ENCODE measurements at places on chromosomes 16 and 17.

DNA sequence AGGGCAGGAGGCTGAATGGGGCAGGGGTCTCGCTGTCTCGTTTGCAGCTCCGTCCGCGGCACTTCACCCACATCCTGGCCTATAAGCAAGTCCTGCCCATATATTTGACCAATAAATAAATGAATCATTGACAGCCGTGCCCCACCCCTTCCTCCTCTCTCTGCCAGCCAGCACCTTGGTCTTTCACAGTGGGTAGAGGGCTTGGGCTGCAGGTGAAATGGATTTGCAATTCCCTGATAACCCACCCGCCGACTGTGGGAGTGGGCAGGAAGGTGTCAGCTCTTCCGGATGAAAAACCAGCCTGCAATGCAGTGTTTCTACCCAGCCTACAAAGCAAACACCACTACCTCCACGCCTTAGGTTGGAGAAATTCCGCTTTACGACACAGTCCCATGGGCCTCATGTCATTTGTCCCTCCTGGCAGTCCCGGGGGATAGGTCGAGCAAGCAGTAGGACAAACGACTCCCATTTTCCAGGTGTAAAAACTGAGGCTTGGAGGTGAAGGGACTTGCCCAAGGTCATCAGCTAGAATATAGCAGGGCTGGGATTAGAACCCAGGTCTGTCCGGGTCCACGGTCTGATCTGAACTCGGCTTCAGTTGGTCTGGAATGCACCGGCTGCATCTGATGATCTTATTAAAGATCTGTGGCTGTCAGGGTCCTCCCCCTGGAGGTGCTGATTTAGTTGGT lies 79.0 kb downstream of the ABCC1 start:
- no peak for DNase-seq

GRCh38 chr17:76427501-76428231 lies 25.3 kb downstream of the UBE2O start:
- no peak for DNase-seq

GRCh38 chr17:31586946-31587345 lies 195.5 kb downstream of the RAB11FIP4 start:
- no peak for DNase-seq

DNA sequence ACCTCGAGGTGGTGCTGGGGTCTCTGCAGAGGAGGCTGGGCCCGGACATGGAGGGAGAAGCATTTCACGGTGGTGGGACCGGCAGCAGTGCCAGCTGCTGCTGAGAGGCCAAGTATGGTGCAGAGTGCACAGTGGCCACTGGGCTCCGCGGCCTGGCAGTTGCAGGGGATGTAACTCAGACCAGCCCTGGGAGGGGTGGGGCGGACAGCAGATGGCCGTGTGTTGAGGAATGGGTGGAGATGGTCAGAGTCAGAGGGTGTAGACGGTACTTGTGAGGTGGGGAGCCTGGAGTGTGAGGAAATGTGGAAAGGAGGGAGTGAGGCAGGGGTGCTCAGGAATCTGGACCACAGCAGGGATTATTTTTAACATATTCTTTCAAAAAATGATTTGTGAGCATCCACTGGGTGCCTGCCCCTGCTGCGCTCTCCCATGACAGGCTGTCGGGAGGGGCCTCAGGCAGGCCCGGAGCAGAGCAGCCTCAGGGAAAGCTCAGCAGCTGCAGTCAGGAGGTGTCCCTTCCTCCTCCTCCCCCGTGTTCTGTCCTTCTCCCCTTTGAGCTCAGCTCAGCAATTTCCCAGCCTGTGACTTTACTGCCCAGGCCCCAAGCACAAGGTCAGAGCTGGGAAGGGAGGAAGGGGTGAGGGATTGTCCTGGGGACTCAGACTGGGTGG lies 113.1 kb downstream of the RAP1GAP2 start:
- DNase-seq, result no peak

DNA sequence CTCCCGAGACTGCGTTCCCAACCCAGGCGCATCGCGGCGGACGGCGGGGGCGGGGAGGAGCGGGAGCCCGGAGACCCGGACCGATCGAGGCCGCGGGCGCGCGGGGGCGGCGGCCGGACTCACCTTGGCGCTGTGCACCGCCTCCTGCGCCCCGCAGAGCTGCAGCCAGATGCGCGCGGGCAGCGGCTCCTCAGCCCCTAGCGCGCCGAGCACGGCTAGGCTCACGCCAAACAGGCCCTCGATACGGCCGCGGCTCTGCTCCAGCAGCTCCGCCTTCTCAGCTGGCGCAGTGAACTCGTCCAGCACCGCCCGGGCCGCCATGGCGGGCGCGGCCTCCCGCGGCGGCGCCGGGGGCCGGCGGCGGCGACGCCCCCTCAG lies 339 bp downstream of the N4BP1 start:
- no peak for DNase-seq

DNA sequence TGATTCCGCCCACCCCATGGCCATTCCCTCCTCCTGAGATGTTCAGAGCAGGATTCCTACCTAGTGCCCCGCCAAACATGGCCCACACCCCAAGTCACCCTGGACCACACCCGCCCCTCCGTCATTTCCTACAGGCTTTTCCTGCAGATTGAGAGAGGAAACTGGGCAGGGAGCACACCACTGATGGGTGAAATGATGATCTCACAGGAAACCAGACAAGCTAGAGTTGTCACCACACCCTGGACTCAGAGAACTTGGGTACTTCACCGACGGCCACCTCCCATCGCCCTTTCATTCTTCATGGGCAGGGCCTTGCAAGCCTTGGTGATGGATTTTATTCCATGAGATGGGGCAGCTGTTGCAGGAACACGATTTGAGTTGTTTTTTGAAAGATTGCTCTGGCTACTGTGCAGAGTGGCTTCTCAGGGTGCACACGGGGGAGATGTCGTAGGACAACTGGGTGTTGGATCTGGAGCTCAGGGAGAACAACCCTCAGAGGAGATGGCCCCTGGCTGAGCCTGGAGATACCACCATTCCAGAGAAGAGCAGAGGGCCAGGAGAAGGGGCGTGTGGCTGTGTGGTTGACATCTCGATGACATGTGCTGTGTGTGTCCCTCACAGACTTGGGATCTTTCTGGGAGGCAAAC lies 7.4 kb upstream of the B9D1 start:
- no peak for DNase-seq

DNA sequence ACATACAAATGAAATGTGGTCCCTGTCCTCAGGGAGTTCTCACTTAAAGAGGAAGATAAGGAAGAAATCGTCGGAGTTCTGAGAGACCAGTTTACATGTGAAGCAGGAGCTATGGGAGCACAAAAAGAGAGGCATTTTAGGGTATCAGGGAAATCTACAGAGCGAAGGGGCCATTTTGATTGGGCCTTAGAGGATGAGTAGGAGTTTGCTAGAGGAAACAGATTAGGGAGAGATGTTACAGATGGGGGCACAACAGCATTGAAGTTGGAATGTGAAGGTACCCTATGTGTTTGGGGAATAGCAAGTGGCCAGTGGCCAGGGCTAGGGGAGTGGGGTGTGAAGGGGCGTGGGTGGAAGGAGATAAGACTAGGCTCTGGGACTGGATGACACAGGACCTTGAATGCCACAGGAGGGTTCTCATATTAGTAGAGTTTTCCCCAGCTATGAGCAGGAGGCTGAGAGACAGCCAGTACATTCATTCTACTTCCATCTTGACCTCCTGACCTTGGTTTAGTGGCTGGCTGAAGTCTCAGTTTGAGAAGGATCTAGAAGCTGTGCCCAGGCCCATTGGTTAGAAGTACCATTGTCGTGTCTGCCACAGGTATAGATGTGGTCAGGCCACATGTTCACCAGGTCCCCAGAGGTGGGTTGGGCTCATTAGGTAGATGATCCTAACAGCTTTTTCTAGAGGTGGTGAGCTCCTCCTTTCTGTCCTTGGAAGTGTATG lies 34.8 kb downstream of the CPNE2 start:
- DNase-seq, result no peak

- DNase-seq, result no peak
Measured at GRCh38 chr17:19730843-19731242, 14.5 kb upstream of the SLC47A2 start.

DNA sequence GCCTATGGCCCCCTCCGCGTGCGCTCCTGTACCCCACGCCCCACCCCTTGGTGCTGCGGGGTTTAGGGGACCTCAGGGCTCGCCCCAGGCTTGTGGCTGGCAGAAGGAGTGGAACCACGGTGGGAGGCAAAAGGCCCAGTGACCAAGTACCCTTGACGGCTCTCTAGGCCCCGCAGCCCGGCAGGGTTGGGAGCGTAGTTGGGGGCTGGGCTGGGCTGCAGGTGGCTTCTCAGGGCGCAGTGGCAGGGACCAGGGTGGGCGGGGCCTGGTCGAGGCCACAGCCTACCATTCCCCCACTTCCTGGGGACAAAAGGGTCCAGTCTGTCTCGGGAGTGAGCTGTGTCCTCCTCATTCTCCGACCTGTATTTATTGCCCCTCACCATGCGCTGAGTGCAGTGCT lies 124.9 kb downstream of the RBFOX3 start:
- DNase-seq, result no peak

GRCh38 chr16:82146556-82146955 lies 23.5 kb downstream of the MPHOSPH6 start:
- no peak for DNase-seq

GRCh38 chr16:57889960-57890751 lies 80.8 kb downstream of the CNGB1 start:
- no peak for DNase-seq

GRCh38 chr16:2968738-2969544 lies at the start of gene PAQR4:
Gene PAQR4, plus strand, starts transcription at chr16:2969348. Its CDS starts 327 bp downstream, at chr16:2969675.
- DNase-seq, result no peak

DNA sequence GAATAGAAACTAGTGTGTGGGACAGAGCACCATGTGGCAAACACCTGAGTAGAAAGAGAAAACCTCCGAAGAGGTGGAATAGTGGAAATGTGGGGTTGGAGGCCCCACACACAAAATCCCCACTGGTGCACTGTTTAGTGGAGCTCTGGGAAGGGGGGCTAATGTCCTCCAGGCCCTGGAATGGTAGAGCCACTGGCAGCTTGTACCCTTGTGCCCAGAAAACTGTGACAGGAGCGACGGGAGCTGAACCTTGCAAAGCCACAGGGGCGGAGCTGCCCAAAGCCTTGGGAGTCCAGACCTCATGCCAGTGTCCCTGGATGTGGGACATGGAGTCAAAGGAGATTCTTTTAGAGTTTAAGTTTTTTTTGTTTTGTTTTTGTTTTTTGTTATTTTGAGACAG lies 50.6 kb downstream of the RNF112 start:
- no peak for DNase-seq

GRCh38 chr16:68961778-68962402 lies 118.6 kb downstream of the TANGO6 start:
- no peak for DNase-seq

DNA sequence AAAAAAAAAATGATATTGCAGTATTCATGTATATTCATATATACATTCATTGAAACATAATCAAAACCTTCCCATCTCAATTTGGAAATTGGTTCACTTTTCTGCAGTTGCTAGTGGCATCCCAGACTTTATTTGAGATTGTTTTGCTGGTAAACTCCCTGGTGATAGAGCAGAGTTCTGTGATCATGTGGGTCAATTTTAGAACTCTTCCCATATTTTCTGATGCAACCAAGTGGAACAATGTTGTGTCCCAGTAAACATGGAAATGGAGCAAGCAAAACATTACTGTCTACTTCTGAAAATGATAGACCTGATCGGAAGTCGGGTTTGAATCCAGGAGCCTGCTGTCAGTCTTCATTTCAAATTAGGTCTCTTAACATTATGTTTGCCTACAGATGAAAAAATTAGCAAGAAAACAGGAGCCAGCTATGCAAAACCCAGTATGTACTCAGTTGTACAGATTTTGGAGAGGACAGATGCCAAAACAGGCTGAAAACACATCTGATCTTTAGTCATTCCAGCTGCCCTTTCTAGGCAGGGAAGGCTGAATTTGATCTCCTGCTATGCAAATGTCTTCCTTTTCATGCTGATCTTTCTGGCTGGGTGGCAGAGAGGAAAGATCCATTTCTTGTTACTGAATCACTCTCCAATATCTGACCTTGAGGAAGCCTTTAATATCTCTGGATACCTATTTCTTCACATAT lies 786.6 kb upstream of the SOX9 start:
- DNase-seq, result no peak

DNA sequence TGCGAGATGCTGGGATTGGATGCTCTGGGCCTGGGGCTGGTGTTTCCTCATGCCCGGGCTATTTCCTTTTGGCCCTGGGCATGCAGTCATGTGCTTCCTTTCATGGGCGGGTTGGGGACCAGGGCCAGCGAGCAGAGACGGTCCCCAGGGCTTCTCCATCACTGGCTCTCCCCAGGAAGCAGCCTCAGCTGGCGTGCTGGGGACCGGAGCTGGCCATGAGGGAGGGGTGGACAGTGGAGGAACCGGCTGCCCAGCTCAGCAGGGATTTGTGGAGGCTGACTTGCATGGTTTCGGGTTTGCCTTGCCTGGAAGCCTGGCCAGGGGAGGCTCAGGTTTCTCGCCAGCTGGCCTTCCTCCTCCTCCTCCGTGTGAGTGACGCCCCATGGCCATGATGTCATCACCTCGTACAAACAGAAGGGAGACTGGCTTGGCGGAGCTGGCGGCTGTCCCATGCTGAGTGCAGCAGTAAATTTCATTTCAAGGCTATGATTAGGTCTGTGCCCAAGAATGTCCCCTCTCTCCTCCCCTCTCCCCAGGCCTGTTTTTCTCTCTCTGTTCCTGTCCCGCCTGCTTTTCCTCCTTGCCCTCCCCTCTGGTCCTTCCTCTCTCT lies 8.9 kb upstream of the TIMP2 start:
- DNase-seq, result no peak

GRCh38 chr17:58300336-58300735 lies 19.6 kb upstream of the MPO start:
- DNase-seq, result no peak
